ENCODE measurements at places on chromosomes 4 and X.

GRCh38 chr4:146450524-146450923, 71.2 kb downstream of the SLC10A7 start:
- no peak for DNase-seq

DNA sequence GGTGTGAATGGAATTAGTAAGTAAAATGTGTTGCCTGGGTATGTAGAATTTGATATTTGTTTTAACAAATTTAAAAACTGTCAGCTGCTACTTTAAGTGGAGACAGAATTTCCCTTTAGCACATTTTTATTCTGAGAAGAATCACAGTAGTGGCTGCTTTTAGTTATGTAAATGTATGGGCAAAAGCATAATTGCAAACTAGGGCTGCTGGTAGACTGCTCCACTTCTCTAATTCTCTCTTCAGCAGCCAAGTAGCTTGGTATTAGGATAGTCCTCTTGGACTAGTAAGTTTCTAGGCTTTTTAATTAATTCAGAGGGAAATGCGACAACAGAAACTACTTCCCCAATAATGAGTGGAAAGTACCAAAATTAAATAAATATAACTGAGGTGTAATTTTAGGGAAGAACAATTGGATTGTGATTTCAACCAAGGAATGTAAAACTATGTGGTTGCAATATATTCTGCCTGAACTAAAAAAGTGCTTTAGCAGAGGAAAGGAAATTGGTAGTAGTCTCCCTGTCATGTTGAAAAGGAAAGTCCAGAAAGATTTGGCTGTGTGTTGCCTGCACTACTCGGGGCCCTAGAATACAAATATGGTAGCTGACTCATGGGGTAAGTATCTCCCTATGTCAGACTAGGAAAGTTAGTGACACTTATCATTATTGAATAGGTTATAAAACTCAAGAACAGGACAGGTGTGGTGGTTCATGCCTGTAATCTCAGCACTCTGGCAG, 9.2 kb upstream of the EIF4E start:
- no peak for DNase-seq

DNA sequence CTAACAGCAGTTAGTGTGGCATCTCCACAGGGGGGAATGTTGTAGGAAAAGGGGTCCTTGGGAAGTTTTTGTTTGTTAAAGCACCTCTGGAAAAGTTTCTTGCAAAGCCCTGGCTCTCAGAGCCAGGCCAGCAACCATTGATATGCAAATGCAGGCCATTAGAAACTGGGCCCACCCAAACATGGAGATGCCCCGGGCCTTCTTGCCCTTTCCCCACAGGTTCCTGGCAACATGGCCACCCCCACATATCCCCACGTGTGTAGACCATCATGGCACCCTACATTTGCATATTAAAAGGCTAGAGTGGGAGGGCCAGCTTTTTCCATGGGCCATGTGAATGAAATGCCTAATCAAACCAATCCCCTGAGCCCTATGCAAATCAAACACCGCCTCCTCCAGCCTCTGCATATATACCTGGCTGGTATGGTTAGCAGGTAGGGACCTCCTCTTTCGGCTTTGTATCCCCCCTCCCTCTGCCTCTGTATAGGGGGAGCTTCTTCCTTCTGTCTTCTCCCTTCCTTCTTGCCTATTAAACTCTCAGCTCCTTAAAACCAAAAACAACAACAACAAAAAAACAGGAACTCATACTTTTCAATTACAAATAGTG, 44.0 kb upstream of the ZCCHC13 start:
- DNase-seq = no peak

GRCh38 chr4:127881563-127881864, 821 bp downstream of the PLK4 start:
- DNase-seq = no peak

DNA sequence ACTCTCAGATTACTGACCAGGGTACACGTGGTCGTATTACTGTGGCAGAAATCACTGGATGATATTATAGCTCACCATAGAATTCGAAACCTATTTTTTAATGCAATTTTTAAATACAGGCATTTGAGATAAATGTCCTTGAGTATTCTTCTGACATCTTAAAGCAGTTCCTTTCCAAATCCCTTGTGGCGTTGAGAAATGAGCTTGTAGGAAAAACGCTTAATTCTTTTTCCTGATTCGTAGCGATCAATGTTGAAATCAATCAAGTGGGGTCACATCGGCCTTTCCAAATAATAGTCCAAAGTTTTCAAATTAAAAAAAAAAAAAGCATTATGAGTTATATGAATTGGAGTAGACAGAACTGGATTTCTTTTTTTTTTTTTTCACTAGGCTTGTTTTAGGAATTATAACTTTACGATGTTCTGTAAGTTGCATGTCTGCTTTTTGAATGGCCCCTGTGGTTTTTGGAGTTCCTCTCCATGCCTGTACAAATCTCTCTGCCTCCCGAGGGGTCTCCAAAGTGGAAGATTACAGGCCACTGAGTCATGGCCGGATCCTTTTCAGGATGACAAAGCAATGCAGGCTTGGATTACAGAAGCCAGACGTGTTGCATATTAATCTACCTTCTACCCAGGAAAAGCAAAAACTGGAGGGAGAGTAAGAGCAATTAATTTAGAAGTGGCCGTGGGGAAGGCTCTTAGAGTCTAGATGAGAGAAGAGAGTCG, 226.1 kb downstream of the SHOX start:
- no peak for DNase-seq

DNA sequence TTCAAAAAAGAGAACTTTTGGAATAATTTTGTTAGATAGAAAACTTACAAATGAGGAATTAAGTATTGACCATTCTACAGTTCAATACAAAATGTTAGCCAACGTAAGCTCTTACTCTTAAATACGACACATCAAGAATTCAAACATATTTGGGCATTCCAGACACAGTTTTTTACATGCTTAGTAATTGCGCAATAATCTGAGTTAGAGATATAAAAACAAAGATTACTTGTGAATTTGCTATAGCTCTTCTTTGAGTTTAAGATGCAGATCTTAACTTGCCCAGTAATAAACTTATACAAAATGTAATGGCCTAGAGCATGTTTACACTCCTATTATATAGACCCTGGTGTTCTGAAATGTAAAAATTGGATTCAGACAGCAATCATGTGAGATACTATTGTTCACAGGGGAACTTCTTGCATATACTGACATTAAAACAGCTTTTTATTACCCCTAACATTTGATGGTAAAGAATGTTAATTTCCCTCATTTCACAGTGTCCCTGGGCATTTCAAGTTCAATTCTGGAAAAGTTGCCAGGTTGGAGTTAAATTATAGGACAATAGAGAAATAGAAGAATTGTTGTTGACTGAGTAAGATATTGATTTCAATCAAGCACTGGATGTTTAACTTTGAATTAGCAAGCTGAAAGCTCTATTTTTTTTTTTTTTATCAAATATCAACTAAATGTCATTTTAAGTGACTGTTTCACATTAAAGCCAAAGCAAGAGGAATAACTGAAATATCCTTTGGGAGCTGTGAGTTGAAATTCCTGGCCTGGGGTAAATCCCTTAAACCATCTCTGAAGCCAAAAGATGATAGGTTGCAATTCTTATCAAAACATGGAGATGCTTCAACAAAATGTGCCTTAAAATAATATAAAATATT, 910 bp downstream of the HPGDS start:
- DNase-seq = no peak

DNA sequence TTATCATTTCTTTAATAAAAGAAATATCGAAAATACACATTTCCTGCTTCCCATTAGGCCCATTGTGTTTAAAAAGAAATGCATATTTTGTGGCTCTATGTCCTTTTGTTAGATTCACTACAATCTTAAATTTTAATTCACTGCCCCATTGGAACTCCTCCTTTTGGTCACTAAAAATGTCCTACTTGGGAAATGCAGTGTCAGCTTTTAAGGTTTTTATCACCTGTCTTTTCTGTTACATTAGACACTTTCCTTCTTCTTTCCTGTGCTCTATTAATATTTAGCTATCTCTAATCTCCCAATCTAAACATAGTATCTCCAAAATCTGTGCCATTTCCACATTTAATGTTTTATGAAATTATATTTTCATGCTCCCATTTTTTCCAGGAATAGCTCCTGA, 164.9 kb upstream of the SPOCK3 start:
- no peak for DNase-seq

GRCh38 chr4:147794787-147795413, 63.0 kb downstream of the ARHGAP10 start:
- DNase-seq = no peak

DNA sequence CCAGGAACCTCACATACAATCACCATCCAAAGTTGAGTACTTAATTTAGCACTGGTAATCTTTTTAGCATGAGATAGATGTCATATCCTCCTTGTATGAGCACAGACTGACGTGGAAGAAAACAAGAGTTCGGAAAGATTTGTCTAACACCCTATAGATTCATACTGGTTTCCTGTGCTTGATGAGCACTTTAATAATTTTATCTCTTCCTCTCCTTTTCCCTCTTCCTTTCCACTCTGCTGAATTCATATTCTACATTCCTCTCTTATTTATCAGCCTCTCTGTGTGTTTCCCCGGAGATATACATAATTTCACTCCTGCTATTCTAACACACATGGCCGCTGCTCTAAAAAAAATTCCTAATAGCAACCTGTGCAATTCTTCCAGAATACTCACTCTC, 273.9 kb downstream of the AFF2 start:
- no peak for DNase-seq

GRCh38 chr4:182492423-182492822, 249.2 kb downstream of the TENM3 start:
- no peak for DNase-seq

DNA sequence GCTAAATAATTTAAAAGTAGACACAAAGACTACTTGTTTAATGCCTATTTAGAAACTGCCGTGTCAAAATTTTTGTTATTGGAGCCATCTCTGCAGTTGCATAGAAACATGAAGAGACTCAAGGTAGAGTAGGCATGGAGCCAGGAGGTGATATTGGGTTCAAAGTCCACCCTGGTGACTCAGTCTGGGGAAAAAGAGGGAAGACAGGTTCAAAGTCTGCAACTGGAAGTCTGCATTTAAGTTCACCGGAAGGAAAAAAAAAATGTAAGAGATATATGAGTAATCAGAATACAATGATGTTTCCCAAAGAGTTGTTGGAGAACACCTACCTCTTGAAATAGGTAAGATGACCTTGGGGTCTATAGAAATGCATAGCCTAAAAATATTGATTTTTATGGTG, 67.4 kb upstream of the QRFPR start:
- no peak for DNase-seq

GRCh38 chr4:1808396-1808795, 15.3 kb downstream of the FGFR3 start:
- no peak for DNase-seq

GRCh38 chrX:40521868-40522450, 58.8 kb upstream of the ATP6AP2 start:
- no peak for DNase-seq

Measured in NCI-H1694 (cell line).